ENCODE measurements at places on chromosomes 4 and X.

- DNase-seq: no peak
These were observed 750 bp downstream of the ARMCX5 start for GRCh38 chrX:102599951-102600579.

- no peak for DNase-seq
These were observed 26.9 kb downstream of the ZNF41 start for GRCh38 chrX:47456080-47456479.

DNA sequence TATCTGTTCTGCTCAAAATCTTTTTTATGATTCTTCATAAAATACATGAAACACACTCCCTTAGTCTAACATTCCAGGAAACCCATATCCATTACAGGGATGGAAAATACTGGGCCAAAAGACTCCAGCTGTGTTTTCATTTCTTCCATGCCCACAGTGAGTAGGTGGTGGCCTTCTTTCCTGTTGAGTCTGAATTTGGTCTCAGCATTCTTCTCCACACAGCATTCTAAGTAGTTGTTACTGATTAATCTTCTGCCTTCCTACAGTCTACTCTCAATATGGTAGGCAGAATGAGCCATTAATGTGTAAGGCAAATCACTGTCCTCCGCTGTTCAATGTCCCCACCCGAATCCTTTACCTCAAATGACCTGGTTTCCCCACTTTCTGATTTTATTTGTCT, 370.6 kb upstream of the RPS6KA3 start:
- no peak for DNase-seq

DNA sequence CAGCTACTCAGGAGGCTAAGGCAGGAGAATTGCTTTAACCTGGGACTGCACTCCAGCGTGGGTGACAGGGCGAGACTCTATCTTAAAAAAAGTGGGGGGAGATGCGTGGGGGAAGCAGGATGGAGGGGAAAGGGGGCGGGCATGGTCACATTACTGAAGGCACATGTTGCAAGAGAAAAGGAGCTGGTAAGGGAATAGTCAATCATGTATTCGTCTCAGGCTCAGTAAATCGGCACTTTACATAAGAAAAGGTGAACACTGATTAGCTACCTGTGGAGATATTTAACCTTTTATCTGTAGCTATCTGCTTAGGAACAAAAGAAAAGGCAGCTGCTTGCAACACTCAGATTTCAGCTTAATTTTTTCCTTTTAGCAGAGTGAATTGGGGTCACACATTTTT, 132.5 kb downstream of the PLS3 start:
- no peak for DNase-seq
